ENCODE measurements at places on chromosomes 12 and 14. TPM values are rescaled to one million over a fixed set of nuclear protein-coding genes. Genes with fewer than 3 reads are reported as not detected.

A2ML1 gene
- total RNA-seq: 0.24 TPM

AQP2 gene
- total RNA-seq: not detected

RPGRIP1 gene
- not detected for total RNA-seq

CRIP2 gene
- total RNA-seq: 71.8 TPM

C2CD5 gene
- 28.8 TPM for total RNA-seq

IGF1 gene
- not detected for total RNA-seq

ADAM20 gene
- total RNA-seq: 1.8 TPM

ZDHHC22 gene
- not detected for total RNA-seq

GRCh38 chr14:54735424-54735823 is 167.2 kb downstream of the GCH1 start:
- no peaks in the 10 kb centered on the region for H3K36me3 ChIP-seq
- H3K27ac ChIP-seq: no peak overlapping the region
- H3K4me1 ChIP-seq: no peaks in the 10 kb centered on the region
- no peak for DNase-seq
- H3K4me3 ChIP-seq: no peak overlapping the region

- no peaks in the 10 kb centered on the region for H3K27me3 ChIP-seq
- H3K4me3 ChIP-seq: no peak overlapping the region
- H3K27ac ChIP-seq: no peak overlapping the region
- no peak for DNase-seq
- no peaks in the 10 kb centered on the region for H3K36me3 ChIP-seq
Measured at GRCh38 chr14:85528080-85528896, 1.7 kb upstream of the FLRT2 start.

- no peaks in the 10 kb centered on the region for H3K4me1 ChIP-seq
- H3K27me3 ChIP-seq: peaks cover 9% of the 10 kb centered on the region
- no peak overlapping the region for H3K4me3 ChIP-seq
- H3K36me3 ChIP-seq: no peaks in the 10 kb centered on the region
- no peak overlapping the region for H3K27ac ChIP-seq
Measured at GRCh38 chr12:25590011-25590721, 37.1 kb upstream of the LMNTD1 start.

DNA sequence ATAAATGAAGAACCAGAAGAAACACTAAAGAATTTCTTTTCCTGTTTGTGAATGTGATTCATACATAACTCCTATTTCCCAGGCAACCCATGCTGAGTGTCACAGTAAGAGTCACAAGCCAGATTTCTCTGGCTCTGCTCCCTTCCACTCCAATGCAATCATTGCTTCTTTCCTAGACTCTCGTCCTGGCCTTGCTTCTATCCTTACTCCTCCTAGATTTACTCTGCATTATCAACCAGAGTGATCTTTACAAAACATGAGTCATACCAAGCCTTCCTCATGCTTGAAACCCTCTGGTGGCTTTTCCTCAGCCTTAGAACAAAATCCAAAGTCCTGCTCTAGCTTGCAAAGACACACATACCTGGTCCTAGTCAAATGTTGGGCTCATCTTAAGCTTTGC is 13.3 kb downstream of the IL22 start:
- DNase-seq: no peak
- H3K4me1 ChIP-seq: peaks cover 28% of the 10 kb centered on the region
- peak overlapping the region; percentile 6 for H3K27ac ChIP-seq

GRCh38 chr14:54343272-54344121 is 53.3 kb upstream of the CDKN3 start:
- H3K27me3 ChIP-seq: no peaks in the 10 kb centered on the region
- no peaks in the 10 kb centered on the region for H3K36me3 ChIP-seq

DNA sequence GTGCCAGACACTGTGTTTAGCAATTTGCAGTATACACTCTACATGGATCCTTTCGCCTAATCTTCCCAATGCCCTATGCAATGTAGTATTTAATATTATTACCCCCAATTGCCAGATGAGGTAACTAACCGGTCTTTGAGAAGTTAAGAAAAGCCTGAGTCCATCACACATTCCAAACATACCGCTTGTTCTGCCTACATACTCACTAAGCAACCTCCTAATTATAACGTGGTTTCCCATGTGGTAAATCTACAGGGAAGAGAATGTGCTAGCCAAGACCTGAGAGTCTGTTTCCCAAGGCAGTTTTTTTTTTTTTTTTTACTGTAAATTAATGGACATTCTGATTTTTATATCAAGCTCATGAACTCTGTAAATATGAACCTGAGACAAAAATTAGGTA is 37.2 kb downstream of the ATP2B1 start:
- no peak for DNase-seq
- H3K27me3 ChIP-seq: no peaks in the 10 kb centered on the region
- H3K4me1 ChIP-seq: peaks cover 37% of the 10 kb centered on the region
- H3K27ac ChIP-seq: peak overlapping the region; percentile 13
- no peak overlapping the region for H3K4me3 ChIP-seq

DNA sequence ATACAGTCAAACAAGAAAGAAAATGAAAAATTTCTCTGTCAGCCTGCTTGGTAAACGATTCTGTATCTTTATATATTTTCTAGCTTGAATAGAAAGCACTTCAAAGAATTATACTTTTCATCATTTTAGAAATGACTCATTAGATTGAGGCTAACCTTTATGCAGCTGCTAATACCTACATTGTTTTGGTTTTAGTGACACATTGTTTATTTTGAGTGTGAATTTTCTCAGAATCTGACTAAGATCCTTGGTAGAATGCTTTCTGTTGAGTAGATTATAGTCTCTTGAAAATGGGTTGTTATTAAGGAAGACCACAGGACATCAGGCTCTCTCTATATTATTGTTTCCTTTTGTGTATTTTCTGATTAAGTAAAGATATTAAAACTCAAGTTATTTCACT is at the start of gene PMCH:
Gene PMCH, minus strand, starts transcription at position 45 of the 400 bp plus-strand sequence. CDS start 63 bp downstream, outside the sequence.
- no peaks in the 10 kb centered on the region for H3K27me3 ChIP-seq
- no peak within 1 kb of the TSS for H3K4me3 ChIP-seq
- H3K27ac ChIP-seq: no peak within 1 kb of the TSS
- DNase-seq: no peak
- H3K36me3 ChIP-seq: no peaks in the 10 kb centered on the region
- no peaks in the 10 kb centered on the region for H3K4me1 ChIP-seq

DNA sequence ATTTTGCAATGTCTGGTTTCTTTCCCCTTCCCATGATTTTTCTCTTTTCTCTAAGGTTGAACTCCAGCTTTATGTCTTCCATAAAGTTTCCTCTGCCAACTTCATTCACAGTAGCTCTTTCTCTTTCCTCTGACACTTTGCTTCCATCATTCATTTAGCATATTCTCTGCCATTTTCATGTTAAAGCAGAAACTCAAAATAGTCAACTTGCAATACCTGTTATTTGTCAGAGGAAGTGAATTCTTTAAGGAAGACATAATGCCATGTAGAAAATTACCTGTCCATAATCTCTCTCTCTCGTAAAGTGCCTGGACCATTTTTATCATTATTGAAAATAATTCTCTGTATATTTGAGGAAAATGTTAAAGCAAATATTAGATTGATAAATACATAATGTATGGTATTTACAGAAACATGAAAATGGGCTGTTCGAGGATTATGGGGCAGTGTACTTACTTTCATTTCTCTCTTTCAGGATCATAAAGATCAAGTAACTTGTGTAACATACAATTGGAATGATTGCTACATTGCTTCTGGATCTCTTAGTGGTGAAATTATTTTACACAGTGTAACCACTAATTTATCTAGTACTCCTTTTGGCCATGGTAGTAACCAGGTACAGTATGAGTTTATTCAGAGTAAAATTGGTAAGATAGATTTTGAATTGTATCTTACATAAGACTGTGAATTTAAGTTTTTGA is 12.6 kb downstream of the NEDD1 start:
- no peak overlapping the region for H3K4me3 ChIP-seq
- H3K27ac ChIP-seq: no peak overlapping the region
- H3K4me1 ChIP-seq: no peaks in the 10 kb centered on the region
- H3K36me3 ChIP-seq: peaks cover 8% of the 10 kb centered on the region

DNA sequence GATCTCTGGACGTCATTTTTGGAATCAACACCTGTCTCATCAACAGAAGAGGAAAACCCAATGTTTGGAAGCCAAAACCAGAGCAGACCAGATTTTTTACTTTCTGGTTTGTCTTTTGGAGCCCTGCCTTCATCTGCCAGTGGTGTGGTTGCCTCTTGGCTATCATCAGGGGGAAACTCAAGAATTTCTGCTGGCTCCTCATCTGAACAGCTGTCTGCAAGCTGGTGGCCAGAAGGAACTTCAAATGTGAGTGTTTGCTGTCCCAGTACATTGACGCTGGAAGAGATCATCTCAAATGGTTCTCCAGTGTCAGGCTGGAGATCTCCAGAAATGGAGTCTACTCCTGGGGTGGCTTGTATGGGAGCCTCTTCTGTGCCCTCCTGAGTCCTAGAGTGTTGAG is 13.8 kb downstream of the PLD4 start:
- no peak overlapping the region for H3K4me3 ChIP-seq
- no peaks in the 10 kb centered on the region for H3K27me3 ChIP-seq
- no peak for DNase-seq
- no peaks in the 10 kb centered on the region for H3K4me1 ChIP-seq
- H3K36me3 ChIP-seq: peaks cover 7% of the 10 kb centered on the region

DNA sequence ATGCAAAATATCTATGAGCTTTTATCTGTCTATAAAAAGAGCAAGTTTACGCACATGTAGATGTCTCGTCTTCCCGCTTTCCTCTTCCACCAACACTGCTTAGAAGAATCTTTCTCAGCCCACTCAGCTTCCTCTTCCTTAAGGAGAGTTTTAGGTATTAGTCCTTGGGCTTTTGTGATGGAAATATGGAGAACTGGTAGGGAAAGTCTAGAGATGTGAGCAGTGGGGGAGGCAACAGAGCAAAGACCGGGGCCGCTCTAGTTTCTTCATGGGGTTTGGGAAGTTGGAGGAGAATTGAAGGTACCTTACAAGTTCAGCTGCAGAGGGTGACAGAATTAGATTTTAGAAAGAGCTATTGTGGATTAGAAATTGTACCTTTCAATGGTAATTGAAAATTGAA is 56.3 kb upstream of the CPNE8 start:
- no peak for DNase-seq
- H3K4me3 ChIP-seq: no peak overlapping the region
- no peaks in the 10 kb centered on the region for H3K27me3 ChIP-seq
- no peak overlapping the region for H3K27ac ChIP-seq
- H3K4me1 ChIP-seq: peaks cover 7% of the 10 kb centered on the region
- H3K36me3 ChIP-seq: no peaks in the 10 kb centered on the region

DNA sequence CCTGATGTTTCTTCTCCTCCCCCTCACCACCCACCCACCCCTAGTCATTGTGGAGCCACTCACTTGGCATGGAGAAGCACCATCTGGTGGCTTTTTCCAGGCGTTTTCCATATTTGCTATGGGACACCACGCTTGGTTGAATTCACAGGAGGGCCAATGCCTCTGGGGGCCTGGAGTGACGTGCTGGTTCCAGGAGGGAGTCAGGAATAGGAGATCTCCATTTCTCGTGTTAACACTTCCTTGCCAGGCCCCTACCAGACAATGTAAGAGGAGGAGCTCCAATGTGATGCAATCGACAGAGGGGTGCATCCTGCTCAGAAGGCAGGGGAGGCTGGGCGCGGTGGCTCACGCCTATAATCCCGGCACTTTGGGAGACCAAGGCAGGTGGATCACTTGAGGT is 21.6 kb upstream of the TESC start:
- H3K4me1 ChIP-seq: peaks cover 21% of the 10 kb centered on the region
- no peaks in the 10 kb centered on the region for H3K27me3 ChIP-seq
- no peak overlapping the region for H3K4me3 ChIP-seq
- no peak overlapping the region for H3K27ac ChIP-seq
- peaks cover 3% of the 10 kb centered on the region for H3K36me3 ChIP-seq
- DNase-seq: no peak

DNA sequence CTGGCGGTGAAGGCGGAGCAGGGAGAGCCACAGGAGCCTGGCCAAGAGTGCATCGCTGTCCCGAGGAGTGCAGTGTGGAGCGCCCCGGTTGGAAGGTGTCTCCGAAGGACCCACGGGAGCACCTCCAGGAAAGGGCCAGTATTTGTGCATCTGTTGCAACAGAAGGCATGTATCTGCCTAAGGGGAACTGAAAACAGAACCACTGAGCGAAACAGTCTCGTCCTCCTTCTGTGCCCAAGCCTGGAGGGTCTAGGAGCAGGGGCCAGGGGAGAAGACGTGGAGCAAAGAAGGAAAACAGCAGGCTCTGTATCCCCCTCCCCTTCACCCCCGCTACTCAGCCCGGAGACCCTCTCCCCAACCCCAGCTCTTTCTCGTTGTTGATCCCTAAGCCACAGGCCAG is 5.3 kb upstream of the LRRC10 start:
- no peak overlapping the region for H3K27ac ChIP-seq
- H3K4me3 ChIP-seq: no peak overlapping the region
- no peaks in the 10 kb centered on the region for H3K4me1 ChIP-seq
- no peaks in the 10 kb centered on the region for H3K36me3 ChIP-seq
- H3K27me3 ChIP-seq: peaks cover 65% of the 10 kb centered on the region

DNA sequence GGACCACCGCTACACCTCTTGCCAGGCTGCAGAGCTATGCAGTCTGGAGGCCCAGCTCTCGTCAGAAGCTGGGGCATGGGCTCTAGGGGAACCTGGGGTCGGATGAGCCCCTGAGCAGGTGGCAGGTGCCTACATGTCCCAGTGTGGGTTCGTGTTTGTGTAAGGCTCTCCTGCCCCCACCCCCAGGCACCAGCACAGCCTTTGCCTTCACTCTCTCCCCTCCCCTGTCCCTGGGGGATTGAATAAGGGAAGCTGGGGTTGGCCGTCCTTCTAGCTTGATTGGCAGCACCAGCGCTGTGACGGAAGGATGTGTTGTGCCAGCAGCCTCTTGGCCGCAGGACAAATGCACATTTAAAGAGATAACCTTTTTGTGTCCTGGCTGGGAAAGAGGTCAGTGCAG is 34.8 kb upstream of the TSPAN9 start:
- no peaks in the 10 kb centered on the region for H3K27me3 ChIP-seq
- DNase-seq: no peak
- peaks cover 15% of the 10 kb centered on the region for H3K36me3 ChIP-seq
- no peak overlapping the region for H3K4me3 ChIP-seq

- H3K27ac ChIP-seq: peak overlapping the region; percentile 98
- DNase-seq: no peak
- no peaks in the 10 kb centered on the region for H3K27me3 ChIP-seq
- peaks cover 31% of the 10 kb centered on the region for H3K36me3 ChIP-seq
Measured at GRCh38 chr12:62659453-62660295, 193.0 kb downstream of the MON2 start.

GRCh38 chr12:110791589-110791988 is 48.9 kb upstream of the PPP1CC start:
- peaks cover 13% of the 10 kb centered on the region for H3K4me1 ChIP-seq
- H3K27ac ChIP-seq: peak overlapping the region; percentile 9
- no peaks in the 10 kb centered on the region for H3K27me3 ChIP-seq
- DNase-seq: peak; percentile 48
- no peak overlapping the region for H3K4me3 ChIP-seq

GRCh38 chr12:34526946-34527345 is 504.6 kb downstream of the ALG10 start:
- no peak overlapping the region for H3K27ac ChIP-seq
- H3K36me3 ChIP-seq: no peaks in the 10 kb centered on the region
- H3K4me3 ChIP-seq: no peak overlapping the region
- H3K27me3 ChIP-seq: no peaks in the 10 kb centered on the region
- no peak for DNase-seq

- H3K4me1 ChIP-seq: no peaks in the 10 kb centered on the region
- H3K27me3 ChIP-seq: no peaks in the 10 kb centered on the region
- no peaks in the 10 kb centered on the region for H3K36me3 ChIP-seq
- no peak overlapping the region for H3K27ac ChIP-seq
- H3K4me3 ChIP-seq: no peak overlapping the region
Measured at GRCh38 chr14:55512421-55512820, 67.6 kb upstream of the KTN1 start.

- H3K36me3 ChIP-seq: no peaks in the 10 kb centered on the region
- H3K4me1 ChIP-seq: peaks cover 17% of the 10 kb centered on the region
- H3K27ac ChIP-seq: no peak overlapping the region
Measured at GRCh38 chr12:117593815-117594400, 232.5 kb upstream of the NOS1 start.

- no peak overlapping the region for H3K27ac ChIP-seq
- no peaks in the 10 kb centered on the region for H3K27me3 ChIP-seq
- H3K4me3 ChIP-seq: no peak overlapping the region
- no peak for DNase-seq
- H3K4me1 ChIP-seq: peaks cover 4% of the 10 kb centered on the region
Measured at GRCh38 chr12:121653999-121654398, 15.5 kb downstream of the MORN3 start.
